Stimulated activated CD4-positive, alpha-beta T cell treated with anti-CD3 and anti-CD28 coated beads, Interleukin-2, amount 100 ng/mL, for 48 hours (primary cell): ENCODE measurements at places on chromosomes 1 and 21.

DNA sequence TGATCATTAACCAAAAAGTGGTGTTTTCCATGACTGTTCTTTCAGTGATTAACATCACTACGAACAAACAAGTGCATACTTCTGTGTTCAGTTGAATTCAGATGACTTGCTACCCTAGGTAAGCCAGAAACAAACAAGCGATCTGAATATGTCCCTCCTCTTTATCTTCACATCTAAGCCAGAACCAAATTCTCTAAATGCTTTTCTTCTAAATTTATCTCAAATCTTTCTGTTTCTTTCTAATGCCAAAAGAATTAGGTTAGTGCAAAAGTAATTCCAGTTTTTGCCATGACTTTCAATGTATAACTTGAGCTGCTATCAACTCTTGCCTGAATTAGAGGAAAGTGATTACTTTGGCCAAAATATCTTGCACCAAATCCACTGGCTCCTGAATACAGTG, 481.2 kb downstream of the COL11A1 start:
- DNase-seq: no peak

DNA sequence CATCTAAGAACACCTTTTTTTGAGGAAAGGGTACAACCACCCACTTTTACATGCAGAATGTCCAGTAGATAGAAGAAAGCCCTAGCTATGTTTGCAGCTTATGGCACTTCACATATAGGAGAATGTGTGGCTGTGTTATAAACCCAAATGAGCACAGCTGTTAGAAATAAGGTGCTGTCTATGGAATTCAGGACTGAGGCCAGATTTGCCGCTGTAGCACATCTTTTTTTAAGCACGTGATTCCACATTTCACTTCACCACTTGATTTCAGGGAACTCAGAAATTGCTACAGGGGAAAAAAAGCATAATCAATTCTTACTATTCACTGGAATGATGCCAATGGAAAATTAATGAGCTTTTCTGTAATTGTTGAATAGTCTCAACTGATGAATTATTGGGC, 147.2 kb upstream of the ADAMTS5 start:
- DNase-seq: no peak

DNA sequence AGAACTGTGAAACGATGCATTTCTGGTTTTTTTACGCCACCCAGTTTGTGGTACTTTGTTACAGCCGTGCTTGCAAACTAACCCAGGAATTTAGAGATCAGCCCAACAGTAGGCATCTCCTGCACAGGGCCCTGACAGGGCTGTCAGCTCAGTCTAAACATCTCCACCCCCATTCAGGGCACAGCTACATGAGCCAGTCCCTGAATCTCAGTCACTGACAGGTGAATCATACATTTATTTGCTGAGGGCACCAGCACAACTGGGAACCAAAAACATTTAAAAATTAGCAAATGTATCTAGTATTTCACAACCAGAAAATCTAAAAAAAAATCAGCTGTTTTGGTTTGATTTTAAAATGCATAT, 30.7 kb downstream of the PRDX6 start:
- no peak for DNase-seq

DNA sequence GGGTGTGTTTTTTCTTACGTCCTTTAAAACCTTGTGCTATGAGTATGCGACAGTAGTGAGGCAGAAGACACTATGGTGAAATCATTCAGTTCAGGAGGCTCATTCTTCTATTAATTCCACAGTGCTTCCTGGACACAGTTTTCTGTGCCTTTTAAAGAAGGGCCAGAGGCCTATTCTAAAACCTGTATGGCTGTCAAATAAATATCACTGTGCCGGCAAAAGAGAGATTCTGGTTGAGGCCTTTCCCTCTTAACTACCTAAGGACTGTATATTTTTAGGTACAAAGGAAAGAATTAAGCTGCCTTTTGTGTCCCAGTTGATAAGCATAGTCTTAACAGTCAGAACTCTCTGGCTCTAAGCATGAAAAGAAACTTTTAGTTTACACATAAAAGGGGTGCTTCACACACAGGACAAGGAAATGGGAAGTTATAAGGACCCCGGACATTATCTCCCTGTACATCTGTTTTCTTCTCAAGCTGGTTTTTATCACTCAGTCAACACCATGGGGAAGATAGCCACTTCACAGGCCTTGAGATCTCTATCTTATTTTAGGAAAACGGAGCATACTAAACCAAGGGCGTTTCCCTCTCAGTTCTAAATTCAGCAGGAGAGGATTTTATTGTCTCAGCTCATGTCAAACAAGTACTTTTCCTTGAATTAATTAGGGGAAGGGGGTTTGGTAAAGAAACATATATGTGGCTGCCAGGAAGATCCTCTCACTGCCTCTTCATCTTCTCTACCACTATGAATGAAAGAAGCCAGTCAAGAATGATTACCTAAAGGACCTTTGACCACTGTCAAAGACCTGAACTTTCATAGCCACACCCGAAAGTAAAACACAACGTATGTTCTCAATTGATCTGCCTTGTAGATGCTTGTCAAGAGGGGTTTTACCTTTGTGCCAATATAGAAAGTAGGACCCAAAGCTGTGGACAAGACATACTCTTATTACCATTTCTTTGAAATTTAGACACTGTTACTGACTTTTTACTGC, 71.4 kb upstream of the HSPA13 start:
- DNase-seq: no peak

DNA sequence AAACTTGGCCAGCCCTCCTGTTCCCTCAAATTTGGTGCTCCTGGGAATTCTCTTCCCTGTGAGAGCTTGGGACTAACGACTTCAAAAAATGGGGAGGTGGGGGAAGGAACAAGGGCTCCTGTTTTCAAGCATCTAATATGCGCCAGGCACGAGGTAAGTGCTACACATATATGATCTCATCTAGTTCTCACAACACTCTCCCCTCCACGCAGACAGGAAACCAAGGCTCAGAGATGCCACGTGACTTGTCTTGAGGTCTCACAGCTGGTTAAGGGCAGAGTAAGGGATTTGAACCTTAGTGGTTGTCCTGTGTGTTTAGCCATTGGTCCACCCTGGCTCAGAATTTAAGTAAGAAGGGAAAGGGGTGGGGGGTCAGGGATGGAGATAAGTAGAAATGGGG, 125.9 kb downstream of the DMRTB1 start:
- no peak for DNase-seq
